ENCODE measurements at places on chromosomes 5 and 9.

DNA sequence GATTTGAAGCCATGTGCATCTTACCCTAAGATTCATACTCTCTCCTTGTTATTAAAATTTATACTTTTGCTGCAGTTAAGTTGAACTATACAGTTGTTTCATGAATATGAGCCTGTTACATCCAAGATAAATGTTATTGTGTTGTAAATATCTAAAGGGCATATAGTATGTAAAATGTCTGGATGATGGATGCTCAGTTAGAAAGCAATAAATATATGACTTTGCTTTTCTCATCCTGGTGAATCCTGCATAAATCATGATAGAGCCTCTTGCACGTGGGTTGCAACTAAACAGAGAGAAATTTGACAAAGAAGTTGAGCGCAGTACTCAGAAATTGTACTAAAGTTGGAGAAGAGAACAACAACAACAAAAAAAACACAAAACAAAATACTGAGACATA, 99.5 kb downstream of the PRDM9 start:
- no peak for DNase-seq

- DNase-seq, result no peak
Measured at GRCh38 chr9:113616116-113616515, 152.6 kb downstream of the RGS3 start.

DNA sequence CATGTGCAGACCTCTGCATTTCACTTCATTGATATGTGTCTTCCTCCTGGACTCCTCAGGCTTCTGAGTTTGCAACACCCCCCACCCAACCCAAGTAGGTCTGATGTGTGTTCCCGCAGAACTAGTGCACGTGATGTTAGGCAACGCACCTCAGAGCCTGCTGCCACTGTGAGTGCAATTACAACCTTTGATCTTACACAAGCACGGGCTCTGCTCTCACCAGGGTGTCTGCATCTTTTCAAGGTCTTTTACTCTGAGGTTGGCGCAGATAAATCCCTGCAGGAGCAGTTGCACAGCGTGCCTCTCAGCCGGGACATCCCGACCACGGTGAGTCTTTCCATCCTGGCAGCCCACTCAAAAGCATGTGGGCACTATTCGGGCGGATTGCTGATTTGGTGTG, 80.1 kb downstream of the EGFLAM start:
- no peak for DNase-seq

- no peak for DNase-seq
Measured at GRCh38 chr9:99606296-99606695, 215.4 kb upstream of the NR4A3 start.

- no peak for DNase-seq
Measured at GRCh38 chr5:135034963-135035677, 1.1 kb upstream of the PITX1 start.

GRCh38 chr9:137371946-137372651, 50.9 kb downstream of the EXD3 start:
- DNase-seq, result no peak

DNA sequence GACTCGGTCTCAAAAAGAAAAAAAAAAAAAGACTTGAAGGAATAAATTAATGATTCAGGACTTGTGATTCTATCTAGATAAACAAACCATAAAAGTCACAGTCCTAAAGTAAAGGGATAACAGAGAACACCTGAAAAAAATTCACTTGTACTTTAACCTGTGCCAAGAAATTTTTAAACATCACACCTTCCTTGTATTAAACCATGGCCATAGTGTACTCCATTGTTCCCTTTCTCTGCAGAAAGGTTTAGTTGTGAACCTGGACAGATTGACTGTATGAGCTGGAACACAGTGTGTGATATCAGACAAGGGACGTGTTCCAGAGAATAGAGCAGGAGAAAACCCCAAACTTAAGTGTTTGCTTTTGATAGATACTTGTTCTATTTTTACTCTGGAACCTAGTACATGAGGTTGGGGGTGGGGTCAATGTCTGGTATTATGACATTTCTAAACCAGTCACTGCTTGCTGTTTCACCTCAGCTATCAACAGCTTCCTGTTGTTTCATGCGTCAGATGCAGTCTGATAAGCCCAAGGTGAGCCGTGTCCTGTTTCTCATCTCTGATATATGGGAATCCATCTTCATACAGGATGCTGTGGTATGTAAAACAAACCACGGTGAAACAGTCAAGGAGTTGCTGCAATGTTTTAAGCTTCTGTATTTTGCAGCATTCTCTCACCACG, 62.5 kb upstream of the ITGA1 start:
- no peak for DNase-seq

DNA sequence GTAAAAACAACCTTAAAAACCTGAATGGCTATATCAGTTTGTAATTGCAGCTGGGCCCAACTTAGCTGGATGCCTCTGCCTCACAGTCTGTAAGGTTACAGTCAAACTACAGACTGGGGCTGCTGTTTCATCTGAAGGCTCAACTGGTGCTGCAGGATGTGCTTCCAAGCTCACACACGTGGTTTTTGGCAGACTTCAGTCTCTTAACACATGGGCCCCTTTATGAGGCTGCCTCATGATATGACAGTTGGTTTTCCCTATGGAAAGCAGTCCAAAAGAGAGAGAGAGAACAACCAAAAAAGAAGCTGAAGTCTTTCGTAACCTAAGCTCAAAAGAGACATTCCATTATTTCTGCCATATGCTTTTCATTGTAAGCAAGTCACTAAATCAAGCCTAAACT, 27.4 kb downstream of the CTSL start:
- no peak for DNase-seq

GRCh38 chr9:129624168-129624759, 1.7 kb upstream of the NTMT1 start:
- DNase-seq, result peak; percentile 73

GRCh38 chr5:173950829-173951228, 38.1 kb upstream of the C5orf47 start:
- DNase-seq, result no peak

DNA sequence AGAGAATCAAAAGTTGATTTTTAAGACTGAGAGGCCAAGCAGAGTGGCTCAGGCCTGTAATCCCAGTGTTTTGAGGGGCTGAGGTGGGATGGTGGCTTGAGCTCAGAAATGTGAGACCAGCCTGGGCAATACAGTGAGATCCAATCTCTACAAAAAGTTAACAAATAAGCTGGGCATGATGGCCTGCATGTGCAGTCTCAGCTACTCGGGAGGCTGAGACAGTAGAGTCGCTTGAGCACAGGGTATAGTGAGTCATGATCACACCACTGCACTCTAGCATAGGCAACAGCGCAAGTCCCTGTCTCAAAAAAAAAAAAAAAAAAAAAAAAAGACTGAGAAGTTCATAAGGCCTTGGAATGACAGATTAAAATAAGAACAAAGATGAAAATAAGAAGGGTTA, 177.2 kb downstream of the TMEM232 start:
- DNase-seq, result no peak

DNA sequence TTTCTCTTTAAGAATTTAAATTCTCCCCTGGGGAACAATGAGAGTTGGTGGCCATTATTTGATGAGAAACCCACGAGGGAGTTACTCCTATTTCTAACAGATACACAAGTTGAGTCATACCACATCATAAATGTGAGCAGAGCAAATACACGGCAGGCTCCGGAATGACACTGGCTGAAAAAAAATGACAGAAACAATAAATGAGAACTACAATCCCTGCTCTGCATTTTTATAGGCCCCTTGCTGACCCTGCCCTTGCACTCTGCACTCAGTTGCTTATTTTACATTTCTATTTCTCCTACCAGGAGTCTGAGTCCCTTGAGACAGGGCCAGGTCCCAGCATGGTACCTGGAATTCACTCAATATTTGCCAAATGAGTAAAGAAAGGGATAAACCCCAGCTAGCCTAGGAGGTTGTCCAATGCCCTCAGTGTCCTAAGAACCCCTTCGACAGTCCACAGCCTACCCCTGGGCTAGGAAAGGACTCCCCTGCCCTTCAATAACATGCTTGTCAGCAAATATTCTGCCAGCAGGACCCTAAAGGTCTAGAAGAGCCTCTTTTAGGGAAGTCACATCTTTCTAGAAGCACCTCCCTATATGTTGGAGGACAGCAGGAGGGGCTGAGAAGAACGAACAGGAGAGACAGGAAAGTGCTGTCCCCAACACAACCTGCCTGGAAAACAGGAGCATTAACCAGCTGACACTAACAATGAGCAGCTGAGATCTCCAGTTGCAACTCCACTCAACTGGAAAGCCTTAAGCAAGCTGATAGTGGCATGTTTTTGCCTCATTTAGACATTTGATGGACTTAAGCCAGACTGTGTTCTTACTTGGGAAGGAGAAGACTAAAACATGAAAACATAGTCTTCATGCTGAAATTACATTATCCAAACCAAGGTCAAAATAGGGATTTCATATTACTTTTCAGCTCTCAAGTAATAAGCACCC, 191.2 kb downstream of the ACTL7B start:
- DNase-seq, result no peak

DNA sequence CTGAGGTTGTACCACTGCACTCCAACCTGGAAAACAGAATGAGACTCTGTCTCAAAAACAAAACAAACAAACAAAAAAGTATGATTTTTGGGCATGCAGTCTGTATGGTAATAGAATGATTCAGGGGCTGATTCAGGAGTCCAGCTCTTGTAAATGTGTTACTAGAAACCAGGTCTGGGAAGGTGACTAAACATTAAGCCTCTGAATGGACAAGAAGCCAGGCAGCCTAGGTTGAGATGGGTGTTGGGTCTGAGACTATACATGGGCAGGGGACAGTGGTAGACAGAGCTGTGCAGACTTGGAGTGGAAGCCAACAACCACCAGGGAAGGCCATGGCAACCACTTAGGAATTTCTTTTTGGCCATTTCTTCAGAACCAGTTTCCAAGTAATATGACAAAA, 64.9 kb upstream of the TLE1 start:
- no peak for DNase-seq

DNA sequence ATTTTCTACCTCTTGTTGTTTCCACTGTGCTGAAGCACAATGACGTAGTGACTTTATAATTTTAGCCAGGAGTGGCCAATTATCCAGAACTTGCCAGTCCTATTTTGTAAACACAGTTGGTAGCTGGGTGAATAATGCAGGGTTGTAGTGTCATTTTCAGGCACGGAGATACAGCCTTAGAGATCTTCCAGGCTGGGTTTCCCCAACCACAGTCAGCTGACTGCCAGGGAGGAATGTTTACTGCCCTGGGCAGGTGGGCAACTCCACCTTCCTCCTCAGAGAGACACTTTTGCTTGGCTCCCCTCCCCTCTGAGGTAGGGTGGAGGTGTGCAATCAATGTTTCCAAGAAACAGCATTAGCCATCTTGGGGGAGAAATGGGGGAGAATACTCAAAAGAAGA, 228.1 kb upstream of the NR4A3 start:
- no peak for DNase-seq

- DNase-seq, result no peak
Measured at GRCh38 chr5:107203243-107203642, 467.5 kb downstream of the EFNA5 start.

DNA sequence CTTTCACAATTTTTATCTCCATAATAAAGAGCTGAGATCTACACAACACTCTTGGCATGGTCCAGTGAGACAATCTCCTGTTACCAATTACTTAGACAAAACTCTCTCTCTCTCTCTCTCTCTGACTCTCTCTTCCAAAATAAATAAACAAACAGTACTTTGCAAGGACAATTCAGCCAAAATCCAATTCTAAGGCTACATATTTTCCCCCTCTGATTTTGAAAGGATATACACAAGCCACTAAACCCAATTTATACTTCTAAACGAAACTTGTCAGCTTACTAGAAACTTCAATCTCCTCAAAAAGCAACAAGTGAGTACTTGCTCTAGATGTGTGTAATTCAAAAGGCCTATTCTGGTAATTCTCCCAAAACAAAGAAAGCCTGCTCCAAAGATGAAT, 26.3 kb upstream of the TNPO1 start:
- no peak for DNase-seq

DNA sequence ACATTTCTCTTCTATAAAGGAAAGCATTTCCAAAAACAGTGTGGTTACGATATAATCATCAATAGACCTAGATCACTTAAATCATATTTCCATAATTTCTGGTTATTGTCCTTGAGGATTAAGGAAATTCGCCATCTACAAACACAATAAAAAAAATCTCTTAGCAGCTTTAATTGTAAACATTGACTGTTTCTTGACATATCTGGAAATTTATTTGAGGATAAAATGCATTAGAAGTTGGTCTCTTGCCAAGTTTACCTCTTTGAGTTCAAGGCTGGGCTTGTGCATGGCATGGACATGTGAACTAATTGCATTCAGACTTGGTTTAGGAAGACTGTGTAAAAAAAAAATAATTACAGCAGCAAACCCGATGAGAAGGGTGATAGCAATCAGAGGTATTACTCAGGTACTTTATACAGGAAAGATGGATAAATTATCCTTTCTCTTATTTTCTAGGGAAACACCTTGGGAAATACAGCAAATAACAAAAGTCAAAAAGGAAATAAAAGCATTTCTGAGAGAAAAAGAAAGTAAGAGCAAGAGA, 237.9 kb downstream of the SLF1 start:
- DNase-seq, result no peak

GRCh38 chr5:172315587-172316493, 32.3 kb upstream of the UBTD2 start:
- DNase-seq, result no peak

DNA sequence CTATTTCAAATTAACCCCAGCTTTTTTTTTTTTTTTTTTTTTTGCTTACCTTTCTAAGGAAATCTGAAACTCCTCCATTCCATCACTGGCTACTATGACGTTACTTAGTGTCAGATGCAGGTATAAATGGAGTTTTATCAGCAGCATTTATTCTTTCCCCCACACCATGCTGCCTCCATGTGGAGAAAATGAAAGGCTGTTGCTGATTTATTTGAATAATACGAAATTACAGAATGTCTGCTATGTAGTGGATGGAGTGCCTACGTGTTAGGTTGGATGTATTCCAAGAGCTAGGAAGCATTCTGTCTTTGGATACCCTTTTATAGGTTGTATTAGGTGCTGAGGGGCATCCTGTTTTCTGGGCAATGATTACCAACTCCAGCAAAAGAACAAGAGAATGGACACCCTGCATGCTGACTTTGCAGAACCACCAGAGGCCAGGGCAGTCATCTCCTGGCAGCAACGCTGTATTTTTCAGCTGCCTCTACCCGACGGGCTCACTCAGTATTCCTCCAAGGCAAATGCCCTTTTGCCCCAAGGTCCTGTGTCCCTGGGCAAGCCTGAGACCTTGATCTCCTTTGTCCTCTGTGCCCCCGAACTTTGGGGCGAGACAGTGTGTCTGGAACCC, 199.5 kb downstream of the ALDH1A1 start:
- peak; percentile 2 for DNase-seq

DNA sequence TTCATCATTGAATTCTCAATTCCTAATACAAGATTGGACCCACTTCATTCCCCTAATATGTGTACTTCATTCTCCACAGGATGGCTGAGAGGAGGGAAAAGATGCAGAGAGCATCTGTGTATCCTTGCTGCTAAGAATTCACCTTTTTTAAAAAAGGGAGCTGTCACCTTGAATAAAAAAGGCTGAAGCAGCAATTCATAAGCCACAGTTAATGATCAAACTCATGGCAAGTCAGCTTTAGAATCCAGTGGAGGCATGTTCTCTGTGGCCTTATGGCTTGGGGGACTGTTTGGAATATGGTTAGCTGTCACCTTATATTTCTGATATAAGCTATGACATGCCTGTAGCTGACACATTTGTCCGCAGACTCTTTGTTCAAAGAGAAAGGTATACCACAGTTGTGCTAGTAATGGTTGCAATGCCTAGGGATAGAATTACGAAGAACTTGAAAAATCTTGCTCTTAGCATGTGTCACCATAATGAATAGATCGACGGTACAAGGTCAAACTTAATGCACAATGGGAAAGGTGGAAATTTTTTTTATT, 256.8 kb upstream of the TNC start:
- no peak for DNase-seq

Data from hepatic stellate cell (primary cell).